Fibroblast of skin of back (primary cell): ENCODE measurements at places on chromosomes 6 and 20.
A peak's percentile ranks its signal among the peaks of the same experiment; 100 is the strongest.

GRCh38 chr20:8376940-8377339 is 244.9 kb downstream of the PLCB1 start:
- DNase-seq, result no peak

GRCh38 chr6:2913621-2914317 is 10.7 kb upstream of the SERPINB9 start:
- DNase-seq, result no peak

DNA sequence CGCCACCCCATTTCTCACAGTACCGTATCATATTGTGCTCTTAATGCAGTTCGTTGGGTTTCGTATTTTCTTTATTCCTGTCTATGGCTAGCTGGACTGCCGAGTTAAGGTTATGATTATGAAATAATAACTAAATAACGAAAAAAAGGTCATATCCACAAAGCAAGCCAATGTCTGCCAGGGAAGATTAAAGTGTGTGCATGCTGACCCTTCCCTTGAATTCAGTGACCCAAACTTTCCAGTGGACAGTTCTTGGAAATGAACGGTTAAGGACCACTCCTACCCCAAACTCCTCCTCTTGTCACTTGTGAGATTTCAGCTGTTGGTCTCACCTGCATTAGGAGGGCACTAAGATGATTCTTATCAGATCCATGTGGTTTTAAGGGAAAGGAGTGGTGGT is 171.6 kb downstream of the ZNF217 start:
- DNase-seq, result no peak

- no peak for DNase-seq
Measured at GRCh38 chr20:23087587-23088251, 1.6 kb upstream of the CD93 start.

GRCh38 chr6:163940705-163941623 is 526.4 kb downstream of the QKI start:
- peak; percentile 30 for DNase-seq

DNA sequence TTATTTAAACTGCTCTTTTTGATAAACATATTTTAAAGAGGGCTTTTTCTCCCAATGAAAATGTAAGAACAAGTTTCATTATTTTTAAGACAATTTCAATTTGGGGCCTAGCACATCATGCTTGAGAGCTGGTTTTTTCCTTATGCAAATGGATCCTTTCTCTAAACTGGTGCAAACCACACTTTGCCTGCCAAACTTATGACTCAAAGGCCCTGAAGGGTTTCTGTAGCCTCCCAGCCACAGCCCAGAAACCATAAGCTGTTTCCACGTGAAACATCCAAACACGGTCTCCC is 451 bp upstream of the HSF2 start:
- DNase-seq, result no peak

DNA sequence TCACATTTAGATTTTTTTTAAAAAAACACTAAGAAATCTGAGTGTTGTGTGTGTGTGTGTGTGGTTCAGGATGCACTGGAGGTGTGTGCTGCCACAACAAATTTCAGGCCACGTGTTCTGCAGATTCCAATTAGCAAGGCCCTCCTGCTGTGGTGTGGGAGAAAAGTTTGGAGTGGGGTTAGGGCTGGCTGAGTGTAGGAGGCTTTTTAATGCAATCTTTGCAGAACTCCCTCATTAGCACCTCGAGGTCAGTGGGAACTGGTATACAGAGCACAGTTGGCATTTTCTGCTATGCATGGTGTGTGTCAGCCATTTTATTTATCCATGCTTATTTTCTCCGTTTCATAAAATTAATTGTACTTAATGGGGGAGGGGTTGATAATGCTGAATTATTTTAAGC is 187.6 kb downstream of the SOX4 start:
- no peak for DNase-seq

DNA sequence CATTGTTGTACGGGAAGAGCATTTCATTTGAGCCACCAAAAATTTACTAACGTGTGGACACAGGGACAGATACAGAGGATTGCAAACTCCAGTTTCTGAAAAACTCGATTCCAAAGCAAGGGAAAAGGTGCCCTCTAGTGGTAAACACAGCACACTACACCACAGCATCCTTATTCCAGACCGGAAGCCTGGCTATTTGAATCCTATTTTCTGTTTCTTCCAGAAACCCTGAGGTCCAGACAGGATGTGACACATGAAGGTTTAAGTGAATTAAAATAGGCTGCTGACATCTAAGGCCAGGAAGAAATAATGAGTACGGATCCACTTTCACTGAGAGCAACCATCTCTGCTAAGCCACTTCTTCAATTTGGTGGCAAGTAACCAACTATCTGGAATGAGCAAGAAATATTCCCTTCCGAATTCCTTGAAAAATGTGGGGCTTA is 31.8 kb upstream of the GMPR start:
- DNase-seq, result peak; percentile 86

DNA sequence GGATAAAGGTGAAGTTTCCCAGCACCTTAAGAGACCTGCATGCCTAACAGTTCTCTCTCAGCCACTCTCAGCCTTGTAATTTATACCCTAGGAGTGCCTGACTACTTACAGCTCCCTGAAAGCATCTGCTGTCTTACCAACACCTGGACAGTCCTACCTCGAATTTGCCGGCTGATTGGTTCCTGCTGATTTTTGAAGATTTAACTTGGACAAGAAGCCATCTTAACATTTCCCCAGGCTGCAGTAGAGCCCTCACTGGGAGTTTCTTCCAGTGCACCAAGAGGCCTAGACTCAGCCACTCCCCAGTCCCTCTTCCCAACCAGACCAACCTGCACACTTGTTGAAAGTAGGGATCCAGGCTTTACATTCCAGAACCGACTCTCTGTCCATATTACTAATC is 174.5 kb downstream of the LINC00237 start:
- DNase-seq, result no peak

- DNase-seq, result no peak
Measured at GRCh38 chr20:24478584-24478983, 9.2 kb downstream of the SYNDIG1 start.

DNA sequence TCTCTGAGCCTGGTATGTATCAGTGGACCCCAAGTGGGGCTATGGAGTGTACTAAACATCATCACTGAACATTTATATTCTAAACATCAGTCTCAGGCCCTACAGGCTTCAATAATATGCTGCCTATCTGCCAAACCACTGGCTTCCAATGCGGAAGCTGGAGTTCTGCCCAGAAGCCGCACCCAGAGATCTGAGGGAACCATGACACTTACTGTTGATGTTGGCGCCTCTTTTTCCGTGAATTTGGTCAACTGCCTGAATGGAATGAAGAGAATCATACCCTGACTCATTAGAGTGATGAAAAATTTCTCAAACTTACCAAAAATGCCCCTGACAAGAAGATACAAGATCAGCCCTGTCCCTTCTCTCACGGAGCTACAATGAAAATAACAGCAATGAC is 66.2 kb downstream of the SLC22A23 start:
- DNase-seq, result peak; percentile 99

- DNase-seq, result no peak
Measured at GRCh38 chr20:59183751-59184150, 20.1 kb downstream of the ZNF831 start.

DNA sequence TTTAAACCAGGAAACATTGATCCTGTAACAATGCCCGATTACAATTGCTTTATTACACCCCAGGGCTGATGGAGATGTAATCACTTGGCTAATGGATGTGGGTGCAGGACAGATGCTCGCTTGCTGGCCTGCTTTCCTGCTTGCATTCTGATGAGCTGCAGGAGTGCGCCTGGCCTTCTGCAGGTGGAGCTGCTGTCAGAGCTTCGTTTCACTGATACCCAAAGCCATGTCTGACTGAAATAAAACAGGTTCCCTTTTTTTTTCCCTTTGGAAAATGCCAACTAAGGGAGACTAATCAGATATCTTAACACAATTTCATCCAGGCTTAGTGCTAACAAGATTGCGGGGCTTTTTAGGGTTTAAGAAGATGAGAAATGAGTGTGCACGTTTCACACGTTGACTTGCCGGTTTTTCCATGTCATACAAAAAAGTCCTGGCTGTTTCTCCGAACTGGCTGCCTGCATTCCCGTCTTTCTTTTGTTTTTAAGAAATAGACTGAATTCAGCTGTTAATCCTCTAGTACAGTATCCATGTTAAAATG is 60.7 kb downstream of the VAPB start:
- no peak for DNase-seq

DNA sequence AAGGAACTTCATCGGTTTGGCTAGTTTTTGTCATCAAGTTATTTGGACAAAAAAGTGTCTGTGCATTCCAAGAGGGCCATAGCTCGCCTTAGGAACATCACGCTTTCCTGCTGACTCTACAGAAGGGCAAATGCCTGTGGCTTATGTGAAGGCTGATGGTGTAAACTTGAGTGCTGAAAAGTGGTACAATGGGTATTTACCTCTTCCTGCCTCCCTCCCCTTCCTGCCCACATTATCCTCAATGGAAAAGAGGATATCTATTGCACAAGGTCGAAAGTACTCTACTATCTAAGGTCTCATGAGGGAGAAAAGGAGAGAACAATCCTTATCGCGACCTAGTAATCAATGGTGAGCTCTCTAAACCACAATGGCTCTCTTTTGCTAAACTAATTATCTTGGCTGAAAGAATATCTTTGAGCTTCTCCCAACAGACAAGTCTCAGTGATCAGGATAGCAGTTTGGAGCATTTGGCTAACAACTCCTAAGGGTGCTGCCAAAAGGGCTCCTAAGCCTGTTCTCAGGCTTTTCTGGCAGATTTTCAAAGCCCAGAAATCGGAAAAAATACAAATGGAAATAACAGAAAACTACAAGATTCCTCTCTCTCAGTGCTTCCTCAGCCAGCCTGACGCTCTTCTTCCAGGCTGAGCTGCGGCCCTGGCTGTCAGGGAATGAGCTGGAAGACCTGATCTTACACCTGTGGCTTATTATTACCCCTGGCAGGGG is 42.6 kb upstream of the ENPP1 start:
- peak; percentile 42 for DNase-seq

DNA sequence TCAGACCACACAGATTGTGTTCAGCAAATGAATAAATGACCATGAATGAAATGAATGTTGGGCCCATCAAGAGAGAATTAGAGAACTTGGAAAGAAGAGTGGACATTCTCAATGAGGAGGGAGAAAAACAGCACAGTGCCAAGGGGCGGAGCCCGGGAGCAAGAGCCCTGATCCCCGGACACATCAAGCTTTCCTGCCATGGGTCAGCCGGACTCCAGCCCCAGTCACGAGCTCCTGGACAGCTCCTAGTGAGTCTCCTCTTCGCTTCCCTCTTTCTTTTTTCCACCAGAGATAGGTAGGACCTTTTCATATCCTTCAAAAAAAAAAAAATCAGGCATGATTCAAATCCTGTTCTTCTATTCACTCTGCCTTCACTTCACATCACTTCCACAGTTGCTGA is 274.2 kb downstream of the NRN1 start:
- DNase-seq, result no peak

DNA sequence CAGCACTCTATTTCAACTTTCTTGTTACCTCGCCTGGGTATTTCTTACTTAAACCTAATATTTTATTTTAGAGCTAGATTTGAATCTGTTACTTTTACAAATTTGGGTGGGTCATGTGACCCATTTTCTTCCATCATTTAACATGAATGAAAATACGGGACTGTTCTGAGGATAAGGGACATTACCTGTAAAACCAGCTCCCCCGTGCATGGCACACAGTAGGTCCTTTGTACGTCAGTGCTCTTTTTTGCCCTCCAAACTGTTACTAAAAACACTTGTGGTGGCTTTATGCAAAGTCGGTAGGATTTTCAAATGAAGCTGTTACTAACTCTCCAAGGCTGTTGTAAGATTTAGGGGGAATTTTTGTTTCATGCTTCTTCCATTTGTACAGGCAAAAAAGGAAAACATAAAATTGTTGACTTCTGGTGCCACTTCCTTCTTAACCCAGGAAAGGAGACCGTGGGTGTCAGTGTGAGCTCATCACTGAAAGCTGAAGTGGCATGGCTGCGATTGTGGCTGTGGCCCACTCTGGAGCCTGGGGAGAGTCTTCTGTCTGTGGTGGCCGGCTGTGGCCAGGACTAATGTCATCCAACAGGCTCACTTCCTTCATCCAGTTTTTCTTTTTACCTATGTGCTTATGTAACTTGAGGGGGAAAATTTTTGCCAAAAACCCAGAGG is 40.2 kb upstream of the PXDC1 start:
- DNase-seq, result no peak

DNA sequence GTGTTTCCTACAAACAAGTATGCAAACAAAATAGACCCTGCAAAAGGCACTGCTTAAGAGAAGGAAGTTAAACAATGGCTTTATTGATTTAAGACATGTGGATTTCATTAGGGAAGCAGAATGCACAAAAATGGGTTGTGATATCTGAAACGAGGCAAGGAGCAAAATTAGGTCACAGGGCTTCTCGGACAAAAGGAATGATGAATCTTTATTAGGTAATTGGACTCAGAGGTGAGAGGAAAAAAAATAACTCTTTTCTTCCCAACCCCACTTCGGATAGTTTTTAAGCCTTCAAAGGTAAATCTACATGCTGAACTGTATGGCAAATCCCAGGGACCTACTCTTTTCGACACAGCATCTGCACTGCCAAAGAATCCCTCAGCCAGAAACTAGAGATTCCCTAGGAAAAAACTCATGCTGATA is 183.0 kb upstream of the TAB2 start:
- peak; percentile 48 for DNase-seq

DNA sequence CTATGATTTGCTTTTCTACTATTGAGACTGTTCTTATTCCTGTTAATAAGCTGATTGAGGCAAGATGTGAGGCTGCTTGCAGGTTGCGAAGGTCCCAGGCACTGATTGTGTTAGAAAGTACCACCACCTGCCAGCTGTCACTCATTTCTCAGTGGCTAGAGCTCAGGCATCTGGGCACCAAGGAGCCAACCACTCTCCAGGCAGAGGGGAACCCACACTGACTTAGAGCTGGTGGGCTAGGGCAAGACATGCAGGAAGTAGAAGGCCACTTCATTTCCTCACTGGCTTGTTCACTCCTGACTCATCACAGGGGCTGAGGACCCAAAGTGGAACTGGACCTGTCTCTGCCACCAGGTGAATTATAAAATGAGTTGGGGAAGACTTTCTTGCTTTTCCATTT is 7.8 kb upstream of the DLL1 start:
- no peak for DNase-seq

DNA sequence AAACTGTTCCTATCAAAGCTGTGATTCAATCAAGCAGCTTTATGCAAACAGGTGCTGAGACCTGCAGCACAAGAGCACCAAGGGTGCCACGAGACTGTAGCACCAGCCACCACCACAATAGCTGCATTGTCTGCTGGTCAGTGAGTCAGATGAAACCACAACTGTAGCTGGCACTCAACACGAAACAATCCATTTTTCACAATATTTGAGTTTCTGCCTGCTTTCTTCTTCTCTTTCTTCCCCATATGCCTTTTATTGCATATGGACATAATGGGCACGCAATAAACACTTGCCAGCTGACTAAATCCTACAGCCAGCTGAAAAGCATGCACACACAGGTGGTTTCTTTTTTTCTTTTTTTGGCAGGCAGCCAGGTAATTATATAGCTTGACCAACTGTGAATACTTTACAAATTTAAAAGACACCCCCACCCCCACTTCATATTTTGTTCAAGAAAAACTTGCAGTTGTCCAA is 16.6 kb downstream of the SLC2A12 start:
- DNase-seq, result peak; percentile 36

DNA sequence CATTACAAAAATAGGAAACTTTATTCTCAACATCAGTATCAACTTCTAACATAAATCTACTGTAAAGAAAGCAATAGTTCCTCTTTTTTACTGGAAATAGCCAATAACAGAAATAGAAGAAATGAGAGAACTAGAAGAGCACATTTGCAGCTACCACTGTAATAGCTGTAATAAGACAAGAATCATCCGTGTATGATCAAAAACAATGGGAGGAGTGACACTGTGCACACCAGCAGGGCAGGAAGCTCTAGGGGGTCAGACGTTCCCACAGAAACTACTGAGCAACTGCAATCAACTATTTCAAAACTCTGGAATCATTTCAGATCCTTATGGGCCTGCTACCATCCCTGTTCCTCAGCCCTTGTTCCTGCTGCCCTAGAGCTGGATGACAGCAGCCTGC is 43.7 kb downstream of the NINL start:
- peak; percentile 19 for DNase-seq
